ENCODE measurements at places on chromosomes 16 and 17. TPM values are rescaled to one million over a fixed set of nuclear protein-coding genes. Genes with fewer than 3 reads are reported as not detected.

GRCh38 chr16:4365615-4366014 lies 6.0 kb upstream of the VASN start:
- DNase-seq: no peak

The TMEM220 gene
- 1.4 TPM for total RNA-seq

DNA sequence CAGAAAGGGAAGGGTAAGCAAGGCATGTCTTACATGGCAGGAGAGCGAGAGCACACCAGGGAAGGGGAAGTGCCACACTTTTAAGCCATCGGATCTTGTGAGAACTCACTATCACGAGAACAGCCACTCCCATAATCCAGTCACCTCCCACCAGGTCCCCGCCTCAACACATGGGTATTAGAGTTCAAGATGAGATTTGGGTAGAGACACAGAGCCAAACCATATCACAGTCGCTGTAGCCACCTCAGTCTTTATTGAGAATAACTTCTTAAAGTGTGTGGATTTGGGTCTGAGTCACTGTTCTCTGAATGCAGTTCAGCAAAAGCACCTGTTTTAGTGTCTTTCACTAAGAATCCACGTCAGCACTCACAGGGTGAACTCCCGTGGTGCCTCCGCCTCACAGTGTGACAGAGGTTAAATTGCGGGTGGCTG lies 195.2 kb upstream of the CHMP6 start:
- DNase-seq: no peak

- DNase-seq: no peak
Measured at GRCh38 chr17:72858826-72859495, 233.5 kb downstream of the SLC39A11 start.

GRCh38 chr16:56916571-56917403 lies 15.2 kb upstream of the HERPUD1 start:
- DNase-seq: no peak

DNA sequence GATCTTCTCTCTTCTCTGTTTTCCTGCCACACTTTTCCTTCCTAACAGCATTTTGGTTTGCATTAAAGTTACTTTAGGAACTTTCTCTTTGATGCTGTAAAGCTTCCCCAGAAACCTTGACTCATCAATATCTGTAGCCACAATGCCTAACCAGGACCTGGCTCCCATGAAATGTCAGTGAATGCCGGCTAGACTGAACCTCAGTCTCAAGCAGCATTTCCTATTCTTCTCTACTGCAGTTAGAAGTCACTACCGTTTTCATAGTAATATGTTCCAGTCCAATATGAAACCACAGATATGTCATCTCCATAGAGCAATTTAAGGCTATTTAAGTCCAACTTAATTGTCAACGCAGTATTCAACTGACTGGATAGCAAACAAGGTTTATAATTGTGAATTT lies 28.9 kb downstream of the ITFG1 start:
- no peak for DNase-seq

DNA sequence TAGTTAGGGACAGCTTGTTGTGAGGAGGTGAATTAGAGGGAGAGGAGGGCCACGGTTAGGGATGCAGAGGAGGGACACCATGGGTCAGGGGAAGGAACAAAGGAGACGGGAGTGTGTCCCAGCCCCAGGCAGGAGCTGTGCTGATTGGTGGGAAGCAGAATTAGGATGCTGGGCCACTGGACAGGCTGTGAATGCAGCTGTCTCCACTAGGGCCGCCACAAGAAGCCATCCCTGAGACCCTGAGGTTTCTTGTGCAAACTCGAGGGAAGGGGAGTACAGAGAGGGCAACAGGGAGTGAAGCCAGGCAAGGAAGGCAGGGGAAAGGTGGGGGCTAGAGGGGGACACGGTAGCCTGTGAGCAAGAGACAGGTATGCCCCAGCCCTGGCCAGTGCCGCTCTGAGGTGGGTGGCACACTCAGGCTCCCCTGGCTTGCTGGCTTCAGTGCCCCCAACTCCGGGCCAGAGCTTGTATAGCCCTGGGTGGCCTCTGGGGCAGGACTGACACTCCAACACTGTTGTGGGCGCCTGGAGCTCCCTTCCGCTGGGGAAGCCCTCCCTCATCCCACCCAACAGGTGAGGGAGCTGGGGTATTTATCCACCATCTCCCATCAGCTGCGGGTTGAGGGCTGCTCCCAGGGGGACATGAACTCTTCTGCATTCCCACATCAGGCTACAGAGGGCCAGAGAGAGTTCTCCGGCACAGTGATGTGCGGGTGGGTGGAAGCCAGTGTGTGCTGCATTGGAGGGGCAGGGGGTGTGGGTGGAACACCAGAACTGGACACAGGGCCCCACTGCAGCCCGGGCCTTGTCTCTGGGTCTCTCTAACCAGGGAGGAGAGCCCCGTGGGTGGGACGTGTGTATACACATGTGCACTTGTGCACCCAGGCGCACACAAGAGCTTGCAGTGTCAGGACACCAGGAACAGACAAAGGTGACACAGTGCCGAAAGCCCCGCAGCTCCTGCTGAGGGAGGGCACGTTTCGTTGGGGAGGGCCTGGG lies 8.3 kb upstream of the SPPL2C start:
- no peak for DNase-seq

DNA sequence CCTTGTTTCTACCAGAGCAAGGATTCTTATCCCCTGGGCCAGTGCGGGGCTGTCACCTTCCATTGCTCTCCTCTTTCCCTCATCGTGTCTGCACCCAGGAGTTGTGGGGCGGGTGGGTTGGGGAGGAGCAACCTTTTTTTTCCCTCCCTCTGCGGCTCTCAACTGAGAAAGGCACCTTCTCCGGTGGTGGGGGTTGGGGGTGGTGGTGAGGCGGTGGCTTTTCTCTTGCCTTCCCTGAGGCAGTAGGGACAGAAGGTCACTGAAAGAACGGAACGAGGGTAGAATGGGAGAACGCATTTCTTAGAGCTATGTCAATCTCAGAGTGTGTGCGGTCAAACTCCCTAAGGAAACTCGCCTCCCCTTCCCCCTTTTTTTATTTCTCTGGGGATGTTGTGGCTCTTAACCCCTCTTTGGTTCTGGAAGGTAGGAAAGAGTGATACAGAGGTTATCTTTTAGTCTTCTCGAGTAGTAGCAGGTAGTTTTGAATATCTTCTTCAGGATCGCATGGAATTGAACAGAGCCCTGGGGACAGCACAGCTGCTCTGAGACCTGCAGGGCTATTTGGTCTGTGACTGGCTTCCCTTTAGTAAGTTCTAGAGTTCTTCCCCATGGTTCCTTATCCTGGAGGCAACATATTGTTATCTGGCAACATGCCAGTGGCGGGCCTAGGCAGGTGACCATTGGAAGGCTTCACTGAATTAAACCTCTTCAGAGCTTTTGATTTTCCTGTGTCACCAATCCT lies 994 bp downstream of the CLTC start:
- peak; percentile 54 for DNase-seq

- no peak for DNase-seq
Measured at GRCh38 chr17:4326608-4327007, 39.9 kb downstream of the UBE2G1 start.

The CRYM gene
- 20.5 TPM for total RNA-seq

DNA sequence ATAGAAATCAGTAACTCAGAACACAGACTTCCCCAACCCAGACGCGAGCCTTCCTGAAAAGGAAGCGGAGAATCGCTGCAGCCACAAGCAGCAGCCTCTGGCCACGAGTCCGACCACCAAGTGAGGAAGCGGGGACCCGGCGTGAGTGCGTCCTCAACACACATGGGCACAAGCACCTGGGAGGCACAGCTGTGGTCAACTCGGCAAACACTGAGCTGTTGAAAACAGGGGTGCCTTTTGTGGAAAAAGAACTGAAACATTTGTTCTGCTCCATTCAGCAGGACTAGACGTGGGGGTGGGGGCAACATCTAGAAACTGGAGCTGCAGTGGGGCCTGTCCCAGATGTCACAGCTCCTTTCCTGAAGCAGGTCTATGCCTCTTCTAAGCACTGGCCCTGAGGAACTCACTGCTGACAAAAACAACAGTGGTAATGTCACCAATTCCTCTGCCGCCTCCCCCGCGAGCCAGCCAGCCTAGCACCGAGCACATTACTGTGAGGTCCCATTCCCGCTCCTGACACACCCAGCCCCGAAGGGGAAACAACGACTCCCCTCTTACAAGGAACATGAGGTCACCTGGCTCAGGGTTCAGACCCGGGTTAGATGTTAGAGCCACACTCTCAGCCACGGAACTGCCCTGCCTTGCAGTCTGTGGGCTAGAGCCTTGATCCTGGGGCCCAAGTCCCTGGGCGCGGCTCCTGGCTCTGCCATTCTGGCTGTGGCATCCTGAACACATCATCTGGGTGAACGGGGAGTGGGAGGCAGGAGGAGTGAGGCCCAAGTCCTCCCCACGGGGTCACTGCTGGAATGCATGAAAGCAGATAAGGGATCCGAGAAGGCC lies 29.0 kb downstream of the KDM8 start:
- DNase-seq: no peak

The SCGB1C2 gene
- not detected for total RNA-seq

The NPIPA2 gene
- total RNA-seq: not detected

- no peak for DNase-seq
Measured at GRCh38 chr16:14344292-14344691, 273.2 kb downstream of the MRTFB start.

The TP53TG3F gene
- not detected for total RNA-seq

GRCh38 chr17:62720126-62720850 lies 87.8 kb downstream of the MARCHF10 start:
- peak; percentile 73 for DNase-seq

The KRT14 gene
- not detected for total RNA-seq

The CLEC10A gene
- not detected for total RNA-seq

The GAST gene
- total RNA-seq: not detected

GRCh38 chr16:66147291-66147690 lies 219.2 kb upstream of the CDH5 start:
- no peak for DNase-seq

GRCh38 chr17:60065136-60065535 lies 13.6 kb downstream of the HEATR6 start:
- no peak for DNase-seq

DNA sequence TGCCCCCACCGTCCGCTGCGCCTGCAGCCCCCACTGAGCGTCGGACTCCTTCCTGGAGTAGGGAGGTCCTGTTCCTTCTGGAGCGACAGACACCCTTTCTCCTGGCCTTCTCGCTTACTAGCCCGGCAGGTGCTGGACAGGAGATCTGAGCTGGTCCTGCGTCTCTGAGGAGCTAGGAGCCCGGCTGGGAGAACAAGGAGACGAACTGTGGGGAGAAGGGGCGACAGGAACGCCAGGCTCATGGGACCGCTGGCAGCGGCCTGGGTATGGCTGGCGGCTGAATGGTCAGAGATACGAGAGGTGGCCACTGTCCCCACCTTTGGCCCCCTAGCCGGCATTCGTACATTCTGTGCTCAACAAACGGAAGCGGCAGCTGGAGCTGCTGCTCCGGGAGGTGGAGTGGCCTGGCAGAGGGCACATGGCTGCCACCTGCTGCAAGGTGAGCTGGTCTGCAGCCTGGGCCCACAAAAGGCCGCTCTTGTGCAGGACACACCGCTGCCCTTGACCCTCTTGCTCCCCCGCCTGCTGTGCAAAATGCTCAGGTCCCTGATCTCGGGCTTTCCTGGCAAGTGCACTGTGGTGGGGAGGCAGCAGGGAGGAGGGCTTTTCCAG lies 2066.7 kb downstream of the TP53TG3F start:
- no peak for DNase-seq

GRCh38 chr17:42979511-42980273 lies at the start of gene PTGES3L:
Gene PTGES3L (minus strand): TSS chr17:42980080. CDS start chr17:42980053, 27 bp downstream.
- no peak for DNase-seq

DNA sequence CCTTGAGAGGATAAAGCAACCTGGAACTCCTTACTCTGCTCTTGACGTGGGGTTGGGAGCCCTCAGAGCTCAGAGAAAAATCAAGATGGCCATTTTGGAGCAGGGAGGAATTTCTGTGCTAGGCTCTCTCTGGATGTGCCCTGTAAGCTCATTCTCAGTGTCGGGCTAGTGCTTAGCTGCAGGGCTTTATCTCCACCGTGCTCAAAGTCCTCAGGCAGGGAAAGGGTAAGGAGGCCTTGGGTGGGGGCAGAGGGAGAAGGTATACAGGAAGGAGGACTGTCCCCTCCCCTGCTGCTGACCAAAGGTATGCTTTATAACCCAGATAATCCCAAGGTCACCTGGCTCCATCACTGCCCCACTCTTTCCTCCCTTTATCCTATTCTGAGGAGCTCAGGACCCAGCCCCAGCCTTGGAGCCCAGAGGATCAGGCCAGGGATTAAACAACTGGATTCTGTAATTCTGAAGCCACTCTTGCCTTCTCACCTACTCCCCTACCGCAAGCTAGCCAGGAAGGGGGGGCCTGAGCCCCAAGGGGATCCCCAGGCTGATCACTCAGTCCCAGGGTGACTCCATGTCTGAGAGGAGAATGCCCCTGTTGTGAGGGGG lies 1.1 kb downstream of the DHRS11 start:
- peak; percentile 30 for DNase-seq

The PYY gene
- not detected for total RNA-seq

DNA sequence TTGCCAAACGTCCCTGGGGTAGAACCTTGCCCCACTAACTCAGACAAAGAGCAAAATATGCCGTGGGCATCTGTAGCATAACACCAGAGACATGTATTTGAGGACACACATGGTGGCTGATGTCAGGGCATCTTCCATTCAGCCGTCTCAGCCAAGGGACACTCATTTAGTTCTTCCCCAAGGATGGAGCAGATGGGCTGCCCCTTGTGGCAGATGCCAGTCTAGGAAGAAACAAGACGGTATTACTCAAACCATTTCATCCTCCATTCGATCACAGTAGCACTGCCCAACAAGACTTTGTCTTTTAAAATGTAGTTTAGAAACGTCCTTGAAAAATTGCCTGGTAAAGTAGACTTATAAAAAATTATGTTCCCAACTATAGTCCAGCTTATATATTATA lies 937.6 kb upstream of the EEF2KMT start:
- no peak for DNase-seq

DNA sequence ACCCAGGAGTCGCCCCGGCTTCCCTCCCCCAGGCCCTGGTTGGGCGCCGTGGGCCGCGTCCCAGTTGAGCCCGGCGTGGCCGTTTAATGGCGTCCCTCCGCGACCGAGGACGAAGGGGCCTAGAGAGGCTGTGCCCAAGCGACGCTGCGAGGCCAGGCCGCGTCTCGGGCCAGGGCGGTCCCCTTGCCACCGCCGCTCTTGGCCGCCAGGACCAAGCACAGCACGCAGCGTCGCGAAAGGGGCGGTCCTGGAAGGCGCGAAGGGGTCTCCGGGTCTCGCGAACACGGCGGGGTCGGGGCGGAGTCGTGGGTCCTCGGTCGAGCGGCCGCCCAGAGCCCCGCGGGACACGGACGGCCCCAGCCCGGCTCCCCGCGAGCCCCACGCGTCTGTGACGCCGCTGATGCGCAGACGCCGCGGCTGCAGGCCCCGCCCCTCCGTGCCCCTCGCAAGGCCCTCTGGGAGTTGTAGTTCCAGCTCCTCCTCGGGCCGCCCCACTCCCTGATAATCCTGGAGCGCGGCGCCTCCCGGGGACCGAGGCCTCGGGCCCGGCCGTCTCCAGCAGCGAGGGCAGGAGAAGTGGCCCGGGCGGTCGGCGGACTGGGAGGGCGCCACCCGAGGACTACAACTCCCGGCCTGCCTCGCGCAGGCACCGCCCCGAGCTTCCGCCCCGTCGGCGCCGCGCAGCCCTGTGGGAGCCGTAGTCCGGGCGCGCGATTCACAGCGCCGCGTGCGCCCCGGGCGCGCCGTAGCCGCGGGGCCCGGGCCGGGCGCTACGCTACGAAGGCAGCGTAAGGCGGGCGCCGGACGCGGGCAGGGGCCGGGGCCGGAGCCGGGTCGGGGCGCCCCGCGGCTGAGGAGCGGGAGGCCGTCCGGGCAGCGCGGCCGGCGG lies at the start of gene CAPN15:
CAPN15 (plus strand) TSS at position 698 of the 889 bp plus-strand sequence. CDS start 19,127 bp downstream, outside the sequence.
- DNase-seq: peak; percentile 96

- peak; percentile 21 for DNase-seq
Measured at GRCh38 chr17:77011173-77012011, 129.4 kb upstream of the SEC14L1 start.

The EXOC3L1 gene
- total RNA-seq: not detected
